Mesendoderm (in vitro differentiated cells): ENCODE measurements at places on chromosomes 3 and 15.

DNA sequence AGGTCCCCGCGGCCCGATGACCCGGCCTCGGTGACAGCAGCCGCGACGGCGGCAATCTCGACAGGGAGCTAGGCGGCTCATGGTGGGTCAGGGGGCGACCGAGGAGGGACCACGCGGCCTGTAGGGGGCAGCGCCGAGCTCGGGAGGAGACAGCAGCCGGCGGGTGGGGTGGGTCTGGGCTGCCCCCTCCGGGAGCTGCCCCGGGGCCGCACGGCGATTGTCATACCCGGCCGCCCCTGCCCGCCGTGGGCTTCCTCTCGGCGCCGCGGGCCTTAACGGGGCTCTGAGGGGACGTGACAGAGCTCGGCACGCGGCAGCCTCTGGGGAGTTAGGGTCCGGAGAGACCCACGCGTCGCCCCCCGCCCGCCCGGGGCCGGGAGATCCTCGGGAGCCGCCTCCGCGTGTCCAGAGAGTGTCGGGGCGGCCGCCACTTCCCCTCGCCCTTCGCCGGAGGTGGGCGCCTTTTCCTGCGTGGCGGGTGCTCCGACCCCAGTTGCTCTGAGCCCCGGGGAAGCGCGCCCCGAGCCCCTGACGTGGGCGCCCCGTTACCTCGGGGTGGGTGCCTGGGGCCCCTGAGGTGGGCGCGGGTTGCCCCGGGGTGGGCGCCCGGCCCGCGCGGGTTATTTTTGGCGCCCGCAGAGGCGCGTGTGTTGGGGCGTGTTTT is 539 bp upstream of the PLCL2 start:
- DNase-seq = peak; percentile 78

GRCh38 chr15:38195191-38195901 is 57.3 kb upstream of the SPRED1 start:
- no peak for DNase-seq

- no peak for DNase-seq
These were observed 30.9 kb downstream of the KIF9 start for GRCh38 chr3:47251689-47252088.

- DNase-seq = no peak
These were observed 270.5 kb upstream of the STT3B start for GRCh38 chr3:31262201-31262600.

- DNase-seq = no peak
These were observed 37.8 kb downstream of the DPPA2 start for GRCh38 chr3:109278546-109278945.

DNA sequence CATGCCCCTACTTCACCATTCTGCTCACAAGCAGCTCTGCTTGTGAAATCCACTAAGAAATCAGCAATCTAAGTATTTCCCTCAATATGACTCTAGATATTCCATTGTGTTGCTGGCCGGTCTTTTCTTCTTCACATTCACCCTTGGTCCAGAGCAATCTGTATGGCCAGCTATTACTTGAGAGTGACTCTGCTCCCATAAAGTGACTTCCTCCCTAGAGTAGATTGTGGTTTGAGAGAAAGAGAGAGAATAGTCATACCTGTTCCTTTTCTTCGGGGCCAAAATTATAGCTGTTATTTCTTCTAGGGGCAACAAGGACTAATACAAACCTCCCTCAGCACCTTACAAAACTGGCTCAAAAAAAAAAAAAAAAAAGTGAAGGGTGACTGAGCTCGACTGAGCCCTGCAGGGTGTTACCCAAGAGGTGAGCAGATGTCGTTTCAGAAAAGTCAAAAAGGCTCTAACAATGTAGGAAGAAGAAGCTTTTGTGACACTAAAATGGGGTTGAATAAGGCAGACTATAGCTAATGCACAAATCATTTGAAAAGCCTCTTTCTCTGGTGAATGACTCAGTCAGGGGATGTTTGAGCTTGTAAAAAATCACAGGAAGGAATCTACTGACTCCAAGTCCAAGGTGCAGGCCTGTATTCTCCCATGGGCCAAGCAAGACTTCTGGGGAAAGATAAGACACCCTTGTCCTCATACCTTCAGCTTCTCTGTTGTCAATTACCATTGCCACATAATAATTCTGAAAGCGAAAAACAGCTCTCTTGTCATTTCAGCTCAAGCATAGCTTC is 161.0 kb upstream of the SLC24A5 start:
- no peak for DNase-seq

DNA sequence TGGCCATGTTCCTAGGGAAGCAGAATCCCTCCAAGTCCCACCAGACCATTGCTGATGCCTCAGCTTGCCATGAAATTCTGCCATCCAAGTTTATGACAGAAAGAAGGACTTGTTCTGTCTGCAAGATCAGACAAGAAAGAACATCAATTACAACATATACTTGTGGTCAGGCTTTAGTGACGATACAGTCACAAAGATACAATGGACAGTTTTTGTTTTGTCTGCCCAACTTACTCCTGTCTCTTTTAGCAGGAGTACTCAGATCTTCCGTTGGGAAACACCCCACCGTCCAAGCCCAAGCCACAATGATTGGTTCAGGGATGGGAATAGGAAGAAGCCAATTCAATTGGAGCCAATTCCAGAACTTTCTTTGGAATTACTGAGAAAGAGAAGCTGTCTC is 15.7 kb downstream of the KLHL6 start:
- DNase-seq = no peak

DNA sequence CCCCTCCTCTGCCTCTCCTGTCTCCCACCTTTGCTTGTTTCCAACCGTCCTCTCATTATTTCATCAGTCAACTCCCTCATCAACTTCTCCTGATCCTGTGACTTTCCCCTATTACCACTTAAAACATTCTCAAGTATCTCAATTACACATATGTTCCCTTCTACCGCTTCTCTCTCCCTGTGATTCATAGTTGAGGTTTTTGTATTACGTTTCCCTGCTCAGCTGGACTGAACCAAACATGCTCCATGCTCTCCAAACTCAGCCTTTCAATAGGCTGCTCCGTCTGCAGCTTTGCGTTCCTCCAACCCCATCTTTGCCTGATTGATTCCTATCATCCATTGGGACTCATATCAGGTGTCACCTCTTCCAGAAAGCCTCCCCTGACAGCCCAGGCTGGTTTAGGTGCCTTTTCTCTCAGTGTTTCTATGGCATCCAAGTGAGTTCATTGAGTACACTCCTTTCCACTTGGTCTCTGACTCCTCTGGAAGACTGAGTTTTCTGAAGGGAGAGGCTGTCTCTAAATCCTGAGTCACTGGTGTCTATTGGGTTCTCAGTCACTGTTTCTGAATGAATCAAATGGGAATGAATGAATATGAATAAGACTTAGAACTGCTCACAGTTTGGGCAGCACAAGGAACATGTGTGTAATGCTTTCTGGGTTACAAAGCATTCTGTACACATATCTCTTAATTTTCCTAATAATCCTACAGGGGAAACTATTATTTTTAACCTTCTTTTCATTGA is 56.4 kb downstream of the PLD1 start:
- DNase-seq = no peak

GRCh38 chr3:37662785-37663184 is 198.9 kb upstream of the CTDSPL start:
- no peak for DNase-seq

GRCh38 chr15:70415398-70415797 is 317.7 kb upstream of the TLE3 start:
- no peak for DNase-seq

GRCh38 chr3:172786036-172786435 is 35.5 kb downstream of the ECT2 start:
- DNase-seq = no peak

- DNase-seq = peak; percentile 11
These were observed 664.7 kb downstream of the IGSF11 start for GRCh38 chr3:118369892-118370491.

- peak; percentile 38 for DNase-seq
These were observed 9.5 kb upstream of the APBA2 start for GRCh38 chr15:28876131-28876844.

GRCh38 chr3:106348139-106348690 is 479.4 kb upstream of the CBLB start:
- no peak for DNase-seq

DNA sequence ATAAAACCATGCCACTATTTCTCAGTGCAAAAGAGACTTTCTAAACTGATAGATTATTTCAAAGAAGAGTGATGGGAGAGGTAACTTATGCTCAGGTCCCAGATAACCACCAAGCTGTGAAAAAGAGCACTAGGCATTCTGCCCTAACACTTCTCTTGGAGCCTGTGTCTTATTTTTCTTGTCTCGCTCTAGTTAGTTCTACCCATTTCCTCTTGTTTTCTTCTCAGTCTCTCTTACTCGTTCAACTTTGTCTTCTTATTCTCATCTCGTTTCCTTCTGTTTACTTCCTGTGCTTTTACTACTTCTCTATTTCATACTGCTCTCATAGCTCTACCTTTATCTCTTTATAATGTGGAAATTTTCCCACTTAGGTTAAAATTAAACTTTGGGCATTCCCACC is 91.8 kb upstream of the CGNL1 start:
- no peak for DNase-seq

- DNase-seq = peak; percentile 85
These were observed 23.2 kb upstream of the IP6K2 start for GRCh38 chr3:48739955-48740823.

DNA sequence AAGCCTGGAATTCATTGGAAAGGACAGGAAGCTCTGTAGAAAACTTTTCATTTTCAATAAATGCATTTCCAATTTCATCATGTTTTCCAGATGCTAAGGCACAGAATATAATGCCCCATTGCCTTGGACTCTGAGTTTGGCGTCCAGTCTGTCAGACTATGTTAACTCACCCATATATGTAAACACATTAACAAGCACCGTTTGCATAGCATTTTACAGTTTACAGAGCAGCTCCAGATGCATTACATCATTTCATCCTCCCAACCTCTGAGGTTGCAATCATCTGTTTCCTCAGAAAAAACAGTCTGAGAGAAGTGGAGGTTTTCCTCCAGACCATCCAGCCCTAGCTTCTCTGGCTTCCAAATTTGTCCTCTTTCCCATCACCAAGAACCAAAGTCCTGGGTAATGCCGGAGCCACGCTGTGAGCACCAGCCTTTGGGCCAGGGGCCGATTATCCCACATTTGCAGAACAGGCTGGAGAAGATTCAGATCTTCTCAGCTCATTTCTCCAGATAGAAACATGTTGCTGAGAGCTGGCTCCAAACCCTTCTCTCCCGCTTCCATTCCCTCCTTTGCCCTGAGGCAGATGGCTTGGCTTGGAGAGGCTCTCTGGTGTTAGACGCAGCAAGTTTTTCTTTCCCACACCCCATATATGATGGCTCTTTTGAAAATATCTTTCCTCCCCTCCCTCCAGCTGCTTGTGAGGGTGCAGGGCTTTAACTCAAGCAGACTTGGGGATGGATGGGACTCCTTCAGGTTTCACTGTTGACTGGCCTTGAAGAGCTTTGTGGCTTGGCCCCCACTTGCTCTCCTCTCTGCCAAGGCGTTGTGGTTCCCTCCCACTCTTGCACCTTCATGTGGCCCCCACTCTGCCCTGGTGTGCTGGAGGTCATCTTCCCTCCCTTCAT is 26.0 kb downstream of the CYP19A1 start:
- no peak for DNase-seq

GRCh38 chr3:32480604-32481003 is 22.0 kb downstream of the CMTM6 start:
- no peak for DNase-seq

DNA sequence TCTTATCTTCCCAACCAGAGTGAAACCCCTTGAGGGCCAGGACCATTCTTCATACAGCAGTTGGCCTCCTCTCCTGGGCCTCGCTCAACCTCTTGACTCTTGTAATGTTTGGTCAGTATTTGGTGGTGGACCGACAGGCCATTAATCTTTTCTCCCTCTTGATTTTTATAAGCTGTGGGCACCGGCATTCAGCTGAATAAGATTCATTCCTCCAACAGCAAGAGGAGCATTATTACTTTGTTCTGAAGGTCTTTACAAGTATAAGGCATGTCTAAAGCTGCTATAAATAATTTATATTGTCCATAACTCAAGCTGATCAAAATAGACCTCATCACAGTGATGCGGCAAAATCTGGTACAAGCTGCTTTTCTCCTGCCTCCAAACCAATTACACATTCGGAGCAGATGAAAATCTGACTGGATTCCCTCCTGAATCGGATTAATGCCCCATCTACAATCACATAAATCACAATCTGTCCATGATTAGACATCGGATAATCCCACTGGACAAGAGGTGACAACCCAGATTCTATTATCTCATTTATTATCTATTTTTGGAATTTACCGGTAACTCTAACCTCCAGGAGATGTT is 8.4 kb upstream of the ISL2 start:
- no peak for DNase-seq

DNA sequence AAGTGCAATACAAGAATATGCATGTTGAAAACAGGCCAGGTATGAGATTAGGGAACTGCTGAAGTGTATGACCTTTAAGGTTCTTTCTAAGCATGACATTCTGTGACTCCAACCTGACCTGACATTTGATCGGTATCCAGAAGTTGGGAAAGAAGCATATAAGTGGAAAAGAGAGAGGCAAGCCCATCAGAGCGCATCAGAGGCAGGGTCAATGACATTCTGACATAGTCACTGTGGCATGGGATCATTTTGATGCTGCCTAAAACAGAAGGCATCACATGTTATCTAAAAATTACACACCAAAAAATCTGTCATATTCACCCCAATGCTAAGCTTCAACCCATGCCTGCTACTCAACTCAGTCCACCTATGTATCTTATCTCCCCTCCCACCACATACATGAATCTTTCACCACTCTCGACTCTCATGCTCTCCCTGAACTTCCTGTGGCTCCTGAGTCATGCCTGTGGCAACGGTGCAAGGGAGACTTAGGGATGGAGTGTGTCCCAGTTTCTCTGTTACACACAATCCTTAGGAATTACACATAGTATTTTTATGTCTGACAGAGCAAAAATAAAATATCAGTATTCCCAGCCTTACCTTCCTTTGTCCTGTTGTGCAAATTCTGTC is 20.5 kb upstream of the LRRN1 start:
- no peak for DNase-seq

DNA sequence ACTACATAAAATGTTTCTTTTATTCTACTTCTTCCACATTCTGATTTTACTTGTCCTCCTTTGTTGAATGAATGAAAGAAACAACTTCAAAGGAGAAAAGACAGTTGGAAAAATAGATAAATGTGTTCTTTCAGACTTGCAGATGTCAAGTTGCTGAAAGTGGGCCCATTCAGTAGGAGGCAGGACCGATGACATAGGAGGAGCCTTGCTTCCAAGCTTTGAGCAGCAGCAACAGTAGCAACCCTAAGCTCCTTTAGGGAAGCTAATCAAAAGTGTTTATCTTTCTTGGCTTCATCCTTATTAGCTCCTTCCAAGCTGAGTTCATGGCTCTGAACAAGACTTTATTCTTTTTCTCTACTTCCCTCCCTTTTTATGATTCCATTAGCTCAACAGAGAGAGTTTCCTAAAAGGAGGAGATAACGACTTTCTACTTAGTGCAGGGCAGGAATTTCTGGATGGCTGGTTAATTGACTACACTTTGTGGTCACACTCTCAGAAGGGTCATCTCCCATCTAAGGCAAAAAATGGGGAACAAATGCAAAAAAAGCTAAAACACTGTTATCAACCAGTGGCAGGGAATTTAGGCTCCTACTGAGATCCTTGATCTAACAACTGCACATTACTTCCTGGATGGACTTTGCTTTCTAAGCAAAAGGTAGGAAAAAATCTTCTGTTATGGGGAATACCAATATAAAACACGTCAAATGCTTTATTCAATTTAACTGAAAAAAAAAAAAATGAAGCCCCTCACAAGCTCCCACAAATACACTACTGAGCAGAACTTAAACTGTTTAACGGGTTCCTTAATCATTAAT is 4.8 kb downstream of the MORC1 start:
- no peak for DNase-seq

- no peak for DNase-seq
These were observed 3.0 kb downstream of the DLL4 start for GRCh38 chr15:40932156-40932555.
